AG08395 (cell line): ENCODE measurements at places on chromosomes 11 and 22.

DNA sequence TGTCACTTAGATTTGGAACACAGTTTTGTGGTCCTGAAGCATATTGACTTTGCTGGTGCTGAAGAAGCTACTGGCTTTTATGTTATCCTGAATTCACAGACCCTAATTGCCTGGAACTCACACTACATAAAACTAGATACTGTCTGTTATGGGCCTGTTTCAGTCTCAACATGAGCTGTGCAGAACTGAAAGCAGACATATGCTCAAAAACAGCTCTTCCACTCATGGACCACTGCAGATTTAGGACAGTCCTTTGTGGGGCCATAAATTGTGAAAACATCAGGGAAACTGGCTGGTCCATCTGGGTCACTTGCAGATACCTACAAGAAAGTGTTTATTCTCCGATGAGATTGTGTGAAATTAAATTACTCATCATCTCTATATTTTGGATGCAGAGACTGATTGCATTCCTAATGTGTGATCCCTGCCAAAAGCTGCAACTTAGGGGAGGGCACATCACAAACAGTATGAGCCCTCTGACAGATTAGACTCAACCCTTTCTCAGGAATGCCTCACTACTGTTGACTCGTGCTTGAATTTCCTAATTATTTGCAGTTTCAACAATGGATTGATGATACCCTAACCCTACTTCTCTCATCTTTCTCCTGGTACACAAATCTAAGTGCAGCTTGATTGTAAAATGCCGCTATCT is 10.2 kb upstream of the CLNS1A start:
- DNase-seq, result peak; percentile 18

GRCh38 chr22:40519284-40519947 is 117.1 kb downstream of the MRTFA start:
- no peak for DNase-seq

GRCh38 chr11:4071325-4071724 is 23.3 kb upstream of the RRM1 start:
- no peak for DNase-seq

- DNase-seq, result no peak
Measured at GRCh38 chr11:30316237-30316636, 6.7 kb upstream of the ARL14EP start.

DNA sequence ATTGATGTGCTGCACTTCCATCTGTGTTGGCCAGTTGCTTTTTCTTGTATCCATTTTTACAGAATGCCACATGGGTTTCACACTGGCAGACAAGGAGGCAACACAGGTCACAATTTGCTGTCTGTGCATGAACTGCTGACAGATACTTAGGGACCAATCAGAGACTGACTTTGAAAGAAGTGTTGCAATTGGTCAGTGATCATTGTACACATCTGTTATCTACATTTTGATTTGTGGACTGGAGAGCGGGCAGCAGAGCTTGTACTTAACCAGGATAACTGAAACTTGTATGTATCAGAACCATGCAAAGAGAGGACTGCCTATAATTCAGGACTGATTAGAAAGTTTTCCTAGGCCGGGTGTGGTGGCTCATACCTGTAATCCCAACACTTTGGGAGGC is 21.8 kb downstream of the PRR5 start:
- peak; percentile 52 for DNase-seq

DNA sequence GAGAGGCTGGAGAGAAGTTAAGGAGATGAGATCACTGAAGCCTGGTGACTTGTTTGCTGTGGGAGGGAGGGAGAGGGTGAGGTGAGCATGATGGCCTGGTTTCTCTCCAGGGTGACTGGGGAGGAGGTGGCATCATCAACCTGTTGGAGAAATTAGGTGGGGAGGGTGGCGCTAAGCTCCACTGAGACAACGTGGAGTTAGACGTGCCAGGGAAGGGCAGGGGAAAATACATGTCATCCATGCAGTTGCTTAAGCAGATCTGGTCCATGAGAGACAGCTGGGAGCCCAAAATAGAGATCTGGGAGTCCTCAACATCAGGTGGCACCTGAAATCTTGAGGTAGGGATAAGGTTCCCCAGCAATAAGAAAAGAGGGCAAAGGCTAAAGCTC is 9.3 kb upstream of the MAFF start:
- DNase-seq, result no peak

DNA sequence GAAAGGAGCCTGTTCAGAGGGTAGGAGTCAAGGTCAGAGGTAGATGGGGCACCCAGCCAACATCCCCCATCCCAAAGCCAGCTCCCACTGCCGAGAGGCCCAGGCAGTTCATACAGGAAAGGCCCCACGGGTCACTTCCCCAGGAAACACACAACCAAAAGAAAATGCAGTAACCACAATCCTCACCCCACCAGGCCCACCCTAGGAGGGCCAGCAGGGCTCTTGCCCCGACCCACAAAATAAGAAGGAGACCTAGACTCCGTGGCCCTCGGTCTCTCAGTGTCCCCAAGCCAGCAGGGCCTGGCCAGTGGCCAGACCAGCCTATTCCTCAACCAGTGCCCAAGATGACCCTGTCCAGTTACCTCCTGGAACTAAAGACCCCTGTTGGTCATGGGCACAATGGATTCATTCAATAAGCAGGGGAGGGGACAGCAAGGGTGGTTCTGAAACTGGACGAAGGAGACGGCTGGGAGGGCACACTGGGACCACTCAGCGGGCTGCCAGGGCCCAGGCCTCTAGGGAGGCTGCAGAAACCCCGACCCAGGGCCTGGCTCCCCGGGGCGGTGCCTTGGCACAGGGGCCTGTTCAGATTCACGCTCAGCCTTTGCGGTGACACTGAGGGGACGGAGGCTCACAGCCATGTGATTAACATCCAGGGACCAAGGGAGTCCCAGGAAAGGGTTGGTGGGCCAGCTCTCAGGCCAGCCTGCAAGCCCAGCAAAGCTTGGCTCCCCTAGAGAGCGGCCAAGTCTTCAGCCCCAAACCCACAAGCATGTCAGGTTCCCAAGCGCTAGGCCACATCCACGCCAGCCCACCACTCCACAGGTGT is 5.5 kb downstream of the RAB3IL1 start:
- no peak for DNase-seq

DNA sequence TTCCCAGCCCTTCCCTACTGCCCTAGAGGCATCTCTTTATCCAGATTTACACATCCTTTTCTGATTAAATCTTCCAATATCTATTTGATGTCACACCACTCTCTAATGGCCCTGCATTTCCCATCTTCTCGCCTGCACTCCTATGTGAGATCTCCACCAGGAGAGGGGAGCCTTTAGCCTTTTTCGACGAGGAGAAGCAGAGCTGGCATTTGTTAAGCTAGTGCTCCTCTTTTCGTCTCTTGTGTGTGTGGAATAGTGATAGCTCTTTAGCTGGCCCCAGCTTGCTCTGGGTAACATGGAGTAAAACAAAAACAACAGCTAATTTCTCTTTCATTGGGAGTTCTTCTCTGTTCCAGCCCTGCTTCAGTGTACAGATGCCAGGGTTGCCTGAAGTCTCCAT is 536.5 kb downstream of the NTM start:
- no peak for DNase-seq

DNA sequence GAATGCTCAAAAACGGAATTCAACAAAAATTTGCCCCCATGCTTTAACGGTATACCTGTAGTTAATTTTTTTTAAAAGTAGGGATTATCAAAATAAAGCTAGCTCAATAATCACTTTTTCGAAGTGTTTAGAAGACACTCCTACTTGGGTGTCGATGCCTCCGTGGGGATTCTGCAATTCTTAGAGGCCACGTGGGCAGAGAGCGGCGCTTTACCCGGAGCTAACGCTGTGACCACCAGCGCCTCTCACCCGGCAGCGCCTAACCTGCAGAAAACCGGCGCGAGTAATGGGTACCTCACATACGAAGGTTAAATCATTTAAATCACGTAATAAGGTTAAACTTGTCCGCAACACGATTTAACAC is 583 bp downstream of the TAF1D start:
- DNase-seq, result peak; percentile 64

DNA sequence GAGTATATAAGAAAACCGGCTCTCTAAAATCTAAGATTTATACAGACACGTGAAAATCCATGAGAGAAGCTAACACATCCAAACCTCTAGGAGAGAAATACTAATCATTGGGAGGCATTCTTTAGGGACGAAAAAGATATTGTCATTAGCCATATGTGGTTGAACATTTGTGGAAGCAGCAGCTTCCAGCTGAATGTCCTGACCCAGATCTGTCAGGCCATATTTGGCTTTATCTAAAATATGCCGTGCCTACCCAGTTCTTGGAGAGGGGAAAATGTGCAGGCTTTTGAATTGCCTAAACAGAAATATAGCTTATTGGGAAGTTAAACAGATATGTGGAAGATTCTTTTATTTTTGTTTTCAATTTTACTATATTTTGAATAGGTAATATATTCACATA is 6.4 kb downstream of the CCDC89 start:
- no peak for DNase-seq

GRCh38 chr11:102824556-102824955 is 18.9 kb downstream of the MMP3 start:
- no peak for DNase-seq

DNA sequence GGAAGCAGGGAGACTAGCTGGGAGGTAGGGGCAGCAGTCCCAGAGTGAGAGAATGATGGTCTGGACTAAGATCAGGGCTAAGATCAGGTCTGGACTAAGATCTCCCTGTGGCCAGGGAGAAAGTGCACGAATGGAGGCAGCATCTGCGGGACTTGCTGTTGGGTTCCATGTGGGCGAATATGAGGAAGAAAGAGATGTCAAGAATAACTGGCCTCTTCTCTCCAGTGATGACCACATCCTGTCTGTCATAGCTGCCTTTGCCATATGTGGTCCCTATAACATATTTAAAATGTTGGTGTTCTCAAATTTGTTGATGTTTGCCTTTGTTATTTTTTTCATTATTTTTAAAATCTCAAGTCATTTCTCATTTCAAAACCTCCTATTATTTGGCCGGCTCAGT is 27.4 kb upstream of the CXCR5 start:
- no peak for DNase-seq

DNA sequence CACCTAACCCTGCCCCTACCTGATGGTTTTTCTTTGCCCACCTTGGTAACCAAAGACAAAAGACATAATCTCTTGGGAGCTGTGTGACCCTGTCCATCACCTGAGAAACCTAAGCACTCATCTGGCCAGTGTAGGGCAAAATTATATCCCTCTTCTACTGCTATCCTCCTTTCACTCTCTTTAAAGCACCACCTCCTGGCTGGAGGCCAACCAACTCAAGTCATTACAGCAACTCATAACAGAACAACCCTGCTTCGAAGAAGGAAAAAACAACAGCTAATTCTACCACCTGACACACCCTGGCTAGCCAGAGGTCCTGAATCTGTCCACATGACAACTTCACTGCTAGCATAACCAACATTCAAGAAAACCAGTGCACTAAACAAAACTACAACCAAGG is 45.5 kb downstream of the GAS2 start:
- no peak for DNase-seq
